Thoracic aorta (tissue), 2 donors: ENCODE measurements at places on chromosomes 2 and 18. TPM values are rescaled to one million over a fixed set of nuclear protein-coding genes. Genes with fewer than 3 reads are reported as not detected.

FRZB gene
- total RNA-seq: 140 TPM

DYTN gene
- not detected for total RNA-seq

APLF gene
- total RNA-seq: 4.9 TPM

RNF25 gene
- total RNA-seq: 30.3 TPM

ALPG gene
- total RNA-seq: not detected

BARD1 gene
- 15.4 TPM for total RNA-seq

ASB18 gene
- total RNA-seq: not detected

PTGR3 gene
- 11.2 TPM for total RNA-seq

TMEM237 gene
- total RNA-seq: 43.2 TPM

- DNase-seq: no peak
- no peak overlapping the region for H3K27ac ChIP-seq
- no peak overlapping the region for H3K4me3 ChIP-seq
- H3K4me1 ChIP-seq: no peaks in the 10 kb centered on the region
Observed at GRCh38 chr18:40133253-40133652, 1821.8 kb upstream of the PIK3C3 start.

DNA sequence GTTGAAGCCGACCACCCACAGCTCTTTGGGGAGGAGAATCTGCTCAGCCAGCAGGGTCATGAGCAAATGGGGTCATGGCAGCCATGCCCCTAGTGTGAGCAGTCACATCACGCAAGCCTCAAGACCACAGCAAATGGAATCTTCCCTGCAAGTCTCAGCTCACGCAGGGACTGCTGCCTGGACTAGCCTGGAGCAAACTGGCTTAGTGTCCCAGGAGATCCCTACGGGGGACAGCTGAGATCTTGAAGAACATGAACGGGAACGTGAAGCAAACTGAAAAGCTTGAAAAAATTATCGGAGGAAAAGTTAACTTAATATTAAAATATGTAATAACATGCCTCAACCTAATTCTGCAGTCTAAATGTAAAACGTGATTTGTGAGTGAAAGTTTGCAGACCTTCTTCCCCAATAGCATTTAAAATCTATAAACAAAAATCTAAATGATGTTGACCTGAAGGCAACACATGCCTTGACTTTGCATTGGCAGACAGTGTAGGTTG lies 118.4 kb downstream of the FAM124B start:
- no peak overlapping the region for H3K4me3 ChIP-seq
- no peaks in the 10 kb centered on the region for H3K27me3 ChIP-seq
- no peaks in the 10 kb centered on the region for H3K4me1 ChIP-seq
- no peak for DNase-seq
- no peaks in the 10 kb centered on the region for H3K36me3 ChIP-seq

DNA sequence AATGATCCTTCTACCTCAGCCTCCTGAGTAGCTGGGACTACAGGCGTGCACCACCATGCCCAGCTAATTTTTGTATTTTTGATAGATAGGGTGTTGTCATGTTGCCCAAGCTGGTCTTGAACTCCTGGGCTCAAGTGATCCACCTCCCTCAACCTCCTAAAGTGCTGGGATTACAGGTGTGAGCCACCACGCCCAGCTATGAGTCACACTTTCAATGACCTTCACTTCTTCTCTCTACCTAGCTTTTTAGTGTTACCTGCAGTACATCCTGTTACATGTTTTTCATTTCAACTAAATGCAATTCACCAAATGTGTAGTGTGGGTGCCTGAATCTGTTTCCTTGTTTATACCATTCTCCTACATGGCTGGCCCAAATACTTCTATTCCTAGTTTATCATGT lies 64.0 kb downstream of the SLC39A10 start:
- H3K4me3 ChIP-seq: no peak overlapping the region
- H3K36me3 ChIP-seq: peaks cover 5% of the 10 kb centered on the region
- H3K4me1 ChIP-seq: no peaks in the 10 kb centered on the region
- no peaks in the 10 kb centered on the region for H3K27me3 ChIP-seq

DNA sequence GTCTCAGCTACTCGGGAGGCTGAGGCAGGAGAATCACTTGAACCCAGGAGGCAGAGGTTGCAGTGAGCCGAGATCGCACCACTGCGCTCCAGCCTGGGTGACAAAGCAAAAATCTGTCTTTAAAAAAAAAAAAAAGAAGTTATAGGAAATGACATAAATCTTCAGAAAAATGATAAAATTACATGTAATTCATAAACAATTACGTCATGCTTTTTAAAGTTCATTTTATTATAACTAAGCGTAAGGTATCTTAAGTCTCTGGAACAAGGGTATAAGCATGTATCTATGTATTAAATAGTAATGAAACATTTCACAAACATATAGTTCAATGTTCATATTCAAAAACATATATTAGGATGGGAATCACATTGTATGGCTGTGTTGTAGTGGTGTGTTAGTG lies 425.9 kb downstream of the SPAG16 start:
- H3K4me3 ChIP-seq: no peak overlapping the region
- H3K36me3 ChIP-seq: no peaks in the 10 kb centered on the region
- H3K27me3 ChIP-seq: no peaks in the 10 kb centered on the region

DNA sequence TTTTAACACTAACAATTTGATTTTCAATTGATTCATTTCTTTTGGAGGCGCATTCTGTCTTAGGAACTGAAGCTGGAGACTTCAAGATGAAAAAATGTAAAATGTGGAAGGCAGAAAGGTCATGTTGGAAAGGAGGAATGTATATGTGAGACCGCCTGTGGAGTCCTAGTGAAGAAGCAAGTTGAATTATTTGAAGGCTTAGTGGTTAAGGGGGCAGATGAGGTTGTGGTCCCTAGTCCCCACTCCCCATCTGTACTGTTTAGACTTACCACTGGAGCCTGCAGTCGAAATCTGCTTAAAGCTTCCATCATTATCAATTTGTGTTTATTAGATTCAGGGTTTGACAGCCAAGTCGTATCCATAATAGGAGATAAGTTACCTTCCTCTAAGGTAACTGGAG lies 15.4 kb upstream of the MIB1 start:
- no peaks in the 10 kb centered on the region for H3K4me1 ChIP-seq
- no peaks in the 10 kb centered on the region for H3K27me3 ChIP-seq
- H3K4me3 ChIP-seq: no peak overlapping the region
- H3K36me3 ChIP-seq: no peaks in the 10 kb centered on the region
- H3K27ac ChIP-seq: no peak overlapping the region

- no peak overlapping the region for H3K27ac ChIP-seq
- H3K4me1 ChIP-seq: no peaks in the 10 kb centered on the region
- no peak overlapping the region for H3K4me3 ChIP-seq
- DNase-seq: no peak
Observed at GRCh38 chr18:76592981-76593381, 97.9 kb upstream of the ZNF516 start.
